Fibroblast of gingiva (primary cell): ENCODE measurements at places on chromosomes 6 and 20.

DNA sequence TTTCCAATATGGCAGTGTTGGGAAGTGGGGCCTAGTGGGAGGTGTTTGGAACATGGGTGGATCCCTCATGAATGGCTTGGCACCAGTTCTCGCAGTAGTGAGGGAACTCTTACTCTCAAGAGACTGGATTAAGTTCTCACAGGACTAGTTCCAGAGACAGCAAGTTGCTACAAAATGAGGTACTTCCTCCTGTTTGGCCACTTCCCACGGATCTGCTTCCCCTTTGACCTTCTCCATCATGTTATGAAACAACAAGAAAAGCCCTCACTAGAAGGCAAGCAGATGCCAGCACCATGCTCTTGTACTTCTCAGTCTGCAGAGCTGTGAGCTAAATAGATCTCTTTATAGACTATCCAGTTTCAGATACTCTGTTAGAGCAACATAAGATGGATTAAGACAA, 3.1 kb downstream of the RSPH3 start:
- DNase-seq = no peak

GRCh38 chr6:50030777-50031562, 9.2 kb upstream of the DEFB110 start:
- DNase-seq = no peak

GRCh38 chr6:157061770-157062594, 261.3 kb downstream of the TMEM242 start:
- DNase-seq = no peak

- no peak for DNase-seq
Observed at GRCh38 chr6:117592983-117593759, 9.1 kb downstream of the GOPC start.

DNA sequence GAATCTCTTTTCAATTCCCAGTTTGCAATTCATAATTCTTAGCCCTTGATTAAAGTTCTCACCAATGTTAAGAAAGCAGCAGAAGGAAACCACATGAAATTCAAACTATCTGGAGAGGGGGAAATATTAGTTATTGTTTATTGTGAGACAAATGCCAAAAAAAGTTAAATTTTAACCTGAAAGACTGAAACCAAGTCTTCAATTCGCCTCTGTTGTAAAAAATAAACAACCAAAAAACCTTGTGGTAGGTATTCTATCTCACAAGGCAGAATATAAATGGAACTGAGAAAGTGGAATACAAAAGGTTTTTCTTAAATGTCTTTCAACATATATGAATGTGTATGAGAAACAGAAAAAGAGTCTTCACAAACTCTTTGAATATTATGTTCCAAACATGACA, 24.8 kb downstream of the TMX4 start:
- no peak for DNase-seq

DNA sequence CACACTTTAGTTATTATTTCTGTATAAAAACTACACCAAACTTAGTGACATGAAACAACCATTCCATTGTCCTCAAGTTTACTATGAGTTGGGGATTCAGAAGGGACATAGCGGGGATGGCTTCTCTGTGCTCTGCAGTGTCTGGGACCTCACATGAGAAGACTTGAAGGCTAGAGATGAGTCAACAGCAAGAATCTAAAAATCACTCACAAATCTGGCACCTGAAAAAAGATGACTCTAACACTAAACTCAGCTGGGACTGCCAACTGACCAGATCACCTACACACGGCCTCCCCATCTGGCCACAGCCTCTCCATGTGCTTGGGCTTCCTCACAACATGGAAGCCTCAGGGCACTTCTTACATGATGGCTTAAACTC, 63.0 kb upstream of the EYA2 start:
- DNase-seq = no peak

GRCh38 chr6:23183846-23184245, 614.5 kb downstream of the HDGFL1 start:
- DNase-seq = no peak

DNA sequence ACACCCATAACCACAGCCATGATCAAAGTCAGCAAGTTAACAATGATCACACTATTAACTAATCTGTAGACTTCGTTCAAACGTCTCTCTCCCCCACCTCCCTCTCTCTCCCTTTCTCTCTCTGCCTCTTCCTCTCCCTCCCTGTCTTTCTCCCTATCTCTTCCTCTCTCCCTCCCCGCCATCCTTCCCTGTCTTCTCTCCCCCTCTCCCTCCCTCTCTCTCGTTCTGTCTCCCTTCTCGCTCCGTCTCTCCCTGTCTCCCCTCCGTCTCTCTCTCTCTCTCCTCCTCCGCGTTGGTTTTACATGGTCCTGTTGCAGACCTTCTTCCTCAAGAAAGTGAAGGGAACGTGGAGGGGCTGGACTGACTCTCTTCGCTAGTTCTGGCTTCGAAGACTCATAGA, 308.9 kb upstream of the FOXQ1 start:
- DNase-seq = no peak

DNA sequence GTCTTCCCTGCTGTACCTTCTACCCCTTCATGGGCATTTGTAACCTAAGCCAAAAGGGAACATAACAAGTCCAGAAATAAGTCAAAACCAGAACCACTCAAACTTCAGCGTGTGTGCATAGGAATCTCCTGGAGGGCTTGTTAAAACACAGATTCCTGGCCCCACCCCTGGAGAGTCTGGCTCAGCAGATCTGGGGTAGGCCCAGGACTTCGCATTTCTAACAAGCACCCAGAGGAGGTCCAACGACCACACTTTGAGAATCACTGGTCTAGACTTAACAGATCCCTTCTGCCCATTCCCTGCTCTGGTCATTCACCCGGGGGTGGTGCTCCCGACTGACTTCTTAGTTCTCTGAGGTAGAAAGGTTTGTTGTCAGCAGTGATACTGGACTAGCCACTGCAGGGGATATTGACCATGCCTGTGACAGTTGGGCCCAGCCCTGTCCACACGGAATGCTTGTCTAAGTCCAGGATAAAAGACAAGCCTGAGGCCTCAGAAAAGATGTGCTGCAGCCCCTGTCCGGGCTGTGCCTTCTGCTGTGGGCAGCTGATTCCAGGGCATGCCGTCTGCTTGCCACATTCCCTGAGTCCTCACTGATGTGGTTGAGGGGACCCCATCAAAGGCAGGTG, 68.6 kb downstream of the SYNJ2 start:
- DNase-seq = no peak

DNA sequence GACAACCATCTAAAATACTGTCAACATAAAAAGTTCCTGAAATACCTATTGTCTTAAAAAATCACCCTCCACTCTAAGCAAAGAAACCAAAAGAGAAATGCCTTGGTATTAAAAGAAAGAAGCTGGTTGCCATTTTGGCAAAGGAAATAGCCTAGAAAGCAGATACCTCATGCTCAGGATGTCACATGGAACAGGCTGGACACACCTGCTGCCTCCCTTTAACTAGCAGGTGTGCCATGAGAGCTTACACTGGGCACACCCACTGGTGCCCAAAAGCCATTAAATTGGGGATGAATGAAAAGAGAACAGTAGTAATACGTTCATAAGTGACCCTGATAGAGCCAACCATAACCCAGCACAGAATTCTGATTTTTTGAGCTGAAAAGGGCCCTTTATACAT, 1.5 kb downstream of the SLC23A2 start:
- no peak for DNase-seq

DNA sequence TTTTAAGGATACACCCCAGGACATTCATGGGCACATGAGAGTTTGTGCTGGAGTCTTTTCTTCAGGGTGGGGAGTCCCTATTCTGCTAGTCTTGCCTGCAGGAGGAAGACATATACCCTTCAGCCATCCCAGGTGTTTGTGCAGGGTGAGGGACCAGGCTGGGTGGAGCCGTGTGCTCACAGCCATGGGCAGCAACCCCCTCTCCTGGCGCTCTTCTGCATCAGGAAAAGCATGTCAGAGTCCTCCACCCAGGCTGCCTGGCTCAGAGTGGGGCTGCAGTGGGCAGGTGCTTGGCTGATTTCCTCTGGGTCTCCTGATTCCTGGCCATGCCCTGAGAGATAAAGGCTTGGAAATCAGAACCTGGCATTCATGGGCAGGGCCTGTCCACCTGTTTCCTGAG, 22.7 kb upstream of the MLN start:
- no peak for DNase-seq

GRCh38 chr6:87071683-87072082, 23.2 kb downstream of the CGA start:
- DNase-seq = no peak
